ENCODE measurements at places on chromosomes 4 and X.

DNA sequence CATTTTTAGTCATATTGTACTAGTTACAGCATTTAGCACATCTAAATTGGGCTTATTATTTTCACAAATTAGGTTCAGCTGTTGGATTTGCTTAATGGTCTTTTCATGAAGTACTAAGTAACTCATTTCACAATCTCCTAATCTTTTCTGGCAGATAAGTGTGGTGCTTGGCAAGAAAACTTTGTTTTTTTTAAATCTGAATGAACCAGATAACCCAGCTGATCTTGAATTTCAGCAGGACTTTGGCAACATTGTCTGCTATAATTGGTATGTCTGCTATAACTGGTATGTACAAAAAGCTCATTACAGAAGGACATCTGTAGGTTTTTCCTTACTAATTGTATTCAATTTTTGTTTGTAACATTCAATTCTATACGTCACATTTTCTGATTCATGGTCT, 22.7 kb downstream of the WDR19 start:
- DNase-seq: no peak

DNA sequence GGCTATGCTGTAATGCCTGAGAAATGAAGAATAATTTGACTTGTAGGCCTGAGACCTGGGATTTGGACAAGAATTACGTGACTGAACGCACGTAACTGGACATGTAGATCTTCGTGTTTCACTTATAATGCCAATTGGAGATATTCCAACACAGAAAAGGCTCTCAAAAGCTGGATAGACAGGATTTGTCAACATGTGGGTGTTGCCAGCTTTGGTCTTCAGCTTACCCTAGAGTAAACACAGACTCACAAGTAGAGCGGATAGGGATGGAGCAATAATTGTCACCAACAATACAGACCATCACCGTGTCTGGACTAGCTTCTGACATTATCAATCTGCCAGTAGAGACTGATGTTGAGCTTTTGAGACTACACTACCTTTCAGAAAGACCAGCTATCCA, 1511.0 kb upstream of the ADGRL3 start:
- no peak for DNase-seq

GRCh38 chr4:167550021-167550420, 315.7 kb upstream of the SPOCK3 start:
- no peak for DNase-seq

DNA sequence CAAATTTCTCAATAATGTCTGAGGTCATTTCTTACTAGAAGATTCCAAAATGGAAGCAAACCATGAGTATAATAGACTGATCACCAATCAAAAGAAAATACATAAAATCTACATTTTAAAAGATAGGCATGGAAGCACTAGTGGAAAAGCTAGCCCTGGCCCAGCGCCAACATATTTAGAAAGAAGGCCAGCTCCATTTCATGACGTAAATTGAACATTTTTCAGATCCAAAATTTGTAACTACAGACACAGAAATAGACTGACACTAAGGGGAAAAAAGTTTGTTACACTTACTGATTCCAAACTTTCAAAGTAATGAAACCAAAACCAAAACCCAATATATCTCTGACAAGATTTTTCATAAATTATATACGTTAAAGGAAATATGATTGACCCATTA, 117.7 kb downstream of the ADAMTS3 start:
- DNase-seq: no peak

GRCh38 chr4:75790024-75790423, 65.6 kb downstream of the USO1 start:
- no peak for DNase-seq

GRCh38 chr4:7414736-7415510, 19.8 kb downstream of the PSAPL1 start:
- DNase-seq: no peak

- DNase-seq: no peak
Measured at GRCh38 chrX:14864631-14865030, 8.2 kb downstream of the FANCB start.

- DNase-seq: no peak
Measured at GRCh38 chr4:185213877-185214276, 4.5 kb downstream of the SNX25 start.

GRCh38 chr4:119825696-119826095, 197.1 kb upstream of the PDE5A start:
- DNase-seq: no peak

- no peak for DNase-seq
Measured at GRCh38 chrX:41889317-41890025, 33.9 kb downstream of the CASK start.

GRCh38 chrX:133482056-133482952, 67.0 kb upstream of the GPC4 start:
- no peak for DNase-seq

DNA sequence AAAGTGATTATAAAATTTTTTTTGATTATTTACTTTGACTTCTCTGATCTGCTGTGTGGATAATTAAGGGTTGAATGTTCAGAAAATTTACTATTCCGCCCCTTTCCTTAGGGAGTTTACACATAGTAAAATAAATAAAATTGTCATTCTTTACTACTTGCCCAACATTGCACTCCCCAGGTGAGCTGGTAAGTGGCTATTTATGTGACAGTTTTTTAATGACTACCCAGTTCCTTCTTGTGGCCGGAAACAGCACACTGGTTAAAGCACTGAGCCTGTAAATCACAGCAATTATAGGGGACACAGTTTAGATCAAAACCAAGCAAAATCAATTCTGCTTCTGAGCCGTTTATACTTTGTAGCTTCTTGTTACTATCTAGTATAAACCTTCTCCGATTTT, 158.1 kb downstream of the FHIP1A start:
- no peak for DNase-seq

DNA sequence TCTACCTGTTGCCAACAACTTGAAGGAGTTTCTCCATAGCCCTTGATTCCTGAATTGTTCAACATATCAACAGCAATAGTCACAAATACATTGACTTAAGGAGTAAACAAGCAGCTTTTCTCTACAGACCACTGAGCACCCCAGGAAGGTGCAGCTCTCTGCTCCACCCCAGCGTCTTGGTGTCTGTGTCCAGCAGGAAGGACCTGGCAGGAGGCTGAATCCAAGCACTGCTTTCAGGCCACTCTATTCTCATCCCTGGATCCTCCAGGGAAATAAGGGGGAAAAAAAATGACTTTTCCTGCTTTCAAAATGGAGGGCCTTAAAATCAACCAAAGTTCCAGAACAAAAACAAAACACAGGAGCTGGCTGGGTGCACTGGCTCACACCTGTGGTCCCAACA, 160.3 kb upstream of the MAB21L2 start:
- no peak for DNase-seq

Measured in T-cell (primary cell).